ENCODE measurements at places on chromosomes 6 and 20. TPM values are rescaled to one million over a fixed set of nuclear protein-coding genes. Genes with fewer than 3 reads are reported as not detected.

- H3K4me1 ChIP-seq = no peaks in the 10 kb centered on the region
- H3K27me3 ChIP-seq = no peaks in the 10 kb centered on the region
- DNase-seq = no peak
Measured at GRCh38 chr6:84061174-84061573, 27.6 kb downstream of the MRAP2 start.

Gene MRPS10
- total RNA-seq = 40.3 TPM

GRCh38 chr6:75386050-75386770 is 101.6 kb upstream of the TMEM30A start:
- H3K4me1 ChIP-seq = peaks cover 9% of the 10 kb centered on the region
- DNase-seq = no peak
- H3K4me3 ChIP-seq = no peak overlapping the region

DNA sequence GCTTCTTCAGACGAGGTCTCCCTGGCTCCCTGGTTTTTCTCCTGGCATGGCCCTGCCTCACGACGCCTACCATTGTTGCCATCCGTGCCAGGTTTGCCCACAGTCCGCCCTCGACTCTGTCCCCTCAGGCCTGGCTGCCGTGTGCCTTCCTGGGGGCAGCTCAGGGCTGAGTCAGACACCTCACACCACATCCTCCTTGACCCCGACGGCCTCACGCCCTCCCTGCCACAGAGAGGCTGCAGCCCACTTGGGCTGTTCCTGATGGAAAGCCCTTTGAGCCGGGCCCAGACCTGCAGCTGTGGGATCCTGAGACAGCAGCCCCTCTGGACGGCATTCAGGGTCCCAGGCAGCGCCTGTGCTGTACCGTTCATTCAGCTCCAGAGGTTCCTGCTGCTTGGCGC is 108.3 kb downstream of the PSMB1 start:
- H3K27me3 ChIP-seq = no peaks in the 10 kb centered on the region
- H3K4me1 ChIP-seq = no peaks in the 10 kb centered on the region
- no peak for DNase-seq
- no peaks in the 10 kb centered on the region for H3K36me3 ChIP-seq
- H3K27ac ChIP-seq = no peak overlapping the region

Gene PLCB1
- total RNA-seq = 1.9 TPM

- no peak overlapping the region for H3K27ac ChIP-seq
- H3K27me3 ChIP-seq = no peaks in the 10 kb centered on the region
- no peaks in the 10 kb centered on the region for H3K36me3 ChIP-seq
- DNase-seq = no peak
Measured at GRCh38 chr6:126650931-126651330, 311.0 kb downstream of the CENPW start.

GRCh38 chr6:11778036-11778435 is 567 bp downstream of the ADTRP start:
- no peaks in the 10 kb centered on the region for H3K36me3 ChIP-seq
- no peak overlapping the region for H3K4me3 ChIP-seq
- H3K27ac ChIP-seq = no peak overlapping the region
- H3K4me1 ChIP-seq = peaks cover 14% of the 10 kb centered on the region
- no peaks in the 10 kb centered on the region for H3K27me3 ChIP-seq

- H3K4me3 ChIP-seq = no peak overlapping the region
- H3K27me3 ChIP-seq = no peaks in the 10 kb centered on the region
- DNase-seq = no peak
Measured at GRCh38 chr6:47655719-47656595, 42.4 kb upstream of the ADGRF4 start.

Gene KIF6
- total RNA-seq = not detected

GRCh38 chr20:25053255-25054031 is 4.5 kb downstream of the ACSS1 start:
- DNase-seq = no peak
- no peaks in the 10 kb centered on the region for H3K36me3 ChIP-seq
- peaks cover 71% of the 10 kb centered on the region for H3K4me1 ChIP-seq
- H3K27me3 ChIP-seq = no peaks in the 10 kb centered on the region
- peak overlapping the region; percentile 54 for H3K27ac ChIP-seq

Gene SYS1
- 27.3 TPM for total RNA-seq

Gene CFB
- total RNA-seq = 10.4 TPM

- no peak for DNase-seq
- H3K4me1 ChIP-seq = no peaks in the 10 kb centered on the region
- no peaks in the 10 kb centered on the region for H3K27me3 ChIP-seq
- H3K4me3 ChIP-seq = no peak overlapping the region
Measured at GRCh38 chr6:37399795-37400490, 33.1 kb upstream of the CMTR1 start.

Gene SPTLC3
- total RNA-seq = 7.5 TPM

DNA sequence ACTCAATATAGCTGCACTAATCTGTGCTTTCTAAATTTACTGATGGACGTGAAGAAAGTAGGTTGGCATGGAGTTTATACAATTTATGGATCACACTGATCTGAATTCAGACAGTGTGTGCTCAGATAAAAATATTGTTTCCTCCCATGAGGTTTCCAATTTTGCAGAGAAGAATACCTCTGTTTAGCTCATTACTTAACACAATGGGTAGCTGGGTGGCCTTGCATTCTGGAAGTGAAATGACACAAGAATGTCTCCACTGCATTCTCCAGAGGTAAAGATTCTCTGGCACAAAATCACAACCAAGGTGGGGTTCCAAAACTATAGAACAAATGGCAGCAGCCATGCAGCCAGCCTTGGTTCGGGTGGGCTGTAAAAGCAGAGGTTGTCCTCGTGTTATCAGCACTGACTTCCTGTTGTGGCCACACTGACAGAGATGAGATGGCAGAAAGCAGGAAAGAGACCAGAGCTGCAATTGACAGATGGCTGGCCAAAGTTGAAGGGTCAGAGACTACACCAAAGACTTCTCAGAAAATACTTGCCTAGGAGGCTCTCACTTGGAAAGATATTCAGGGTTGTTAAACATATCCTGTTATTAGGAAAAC is 50.2 kb downstream of the HDAC2 start:
- DNase-seq = no peak
- H3K27me3 ChIP-seq = no peaks in the 10 kb centered on the region
- no peak overlapping the region for H3K4me3 ChIP-seq
- H3K4me1 ChIP-seq = peaks cover 10% of the 10 kb centered on the region
- no peak overlapping the region for H3K27ac ChIP-seq

Gene POU5F1
- 2.5 TPM for total RNA-seq

GRCh38 chr6:112331306-112331705 is 15.8 kb upstream of the RFPL4B start:
- no peak for DNase-seq
- H3K36me3 ChIP-seq = no peaks in the 10 kb centered on the region
- no peak overlapping the region for H3K4me3 ChIP-seq
- no peaks in the 10 kb centered on the region for H3K27me3 ChIP-seq
- H3K27ac ChIP-seq = no peak overlapping the region

GRCh38 chr20:33022289-33022688 is 9.2 kb upstream of the BPIFB6 start:
- no peak overlapping the region for H3K27ac ChIP-seq
- peaks cover 18% of the 10 kb centered on the region for H3K27me3 ChIP-seq
- no peak overlapping the region for H3K4me3 ChIP-seq

DNA sequence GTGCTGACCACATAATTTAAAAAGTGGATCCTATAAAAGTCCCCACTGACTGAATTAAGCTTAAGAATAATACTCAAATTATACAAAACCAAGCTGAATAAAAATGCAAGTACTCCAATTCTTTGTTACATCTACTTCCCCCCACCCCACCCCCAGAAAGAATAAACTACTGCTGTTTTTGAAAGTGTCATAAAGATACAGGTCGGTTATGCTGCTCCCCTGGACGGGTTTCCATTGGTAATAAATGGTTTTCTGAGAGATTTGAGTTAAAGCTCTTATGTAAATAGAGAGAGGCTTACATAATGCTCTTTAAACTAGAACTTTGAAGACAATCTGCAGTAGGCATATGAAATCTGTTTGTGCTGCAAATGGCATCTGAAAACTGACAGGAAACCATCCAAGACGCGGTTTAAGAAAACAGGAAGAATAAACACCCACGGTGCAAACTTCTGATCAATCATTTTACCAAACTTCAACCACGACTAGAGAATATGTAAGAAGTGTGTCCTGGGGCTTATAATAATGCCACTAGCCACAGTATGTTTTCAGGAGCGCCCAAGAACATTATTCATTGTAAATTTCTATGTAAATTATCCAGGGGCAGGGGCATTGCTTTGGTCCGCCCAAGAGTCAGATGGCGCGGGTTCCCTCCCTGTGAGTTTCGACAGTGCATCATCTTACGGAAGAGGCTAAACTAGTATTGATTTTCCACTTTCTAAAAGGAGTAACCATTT is 10.8 kb upstream of the POU3F2 start:
- peaks cover 5% of the 10 kb centered on the region for H3K4me1 ChIP-seq
- DNase-seq = no peak
- H3K27ac ChIP-seq = no peak overlapping the region

- H3K27me3 ChIP-seq = peaks cover 67% of the 10 kb centered on the region
- no peak overlapping the region for H3K4me3 ChIP-seq
- H3K27ac ChIP-seq = no peak overlapping the region
- no peaks in the 10 kb centered on the region for H3K4me1 ChIP-seq
Measured at GRCh38 chr6:109977791-109978173, 329 bp upstream of the GPR6 start.

DNA sequence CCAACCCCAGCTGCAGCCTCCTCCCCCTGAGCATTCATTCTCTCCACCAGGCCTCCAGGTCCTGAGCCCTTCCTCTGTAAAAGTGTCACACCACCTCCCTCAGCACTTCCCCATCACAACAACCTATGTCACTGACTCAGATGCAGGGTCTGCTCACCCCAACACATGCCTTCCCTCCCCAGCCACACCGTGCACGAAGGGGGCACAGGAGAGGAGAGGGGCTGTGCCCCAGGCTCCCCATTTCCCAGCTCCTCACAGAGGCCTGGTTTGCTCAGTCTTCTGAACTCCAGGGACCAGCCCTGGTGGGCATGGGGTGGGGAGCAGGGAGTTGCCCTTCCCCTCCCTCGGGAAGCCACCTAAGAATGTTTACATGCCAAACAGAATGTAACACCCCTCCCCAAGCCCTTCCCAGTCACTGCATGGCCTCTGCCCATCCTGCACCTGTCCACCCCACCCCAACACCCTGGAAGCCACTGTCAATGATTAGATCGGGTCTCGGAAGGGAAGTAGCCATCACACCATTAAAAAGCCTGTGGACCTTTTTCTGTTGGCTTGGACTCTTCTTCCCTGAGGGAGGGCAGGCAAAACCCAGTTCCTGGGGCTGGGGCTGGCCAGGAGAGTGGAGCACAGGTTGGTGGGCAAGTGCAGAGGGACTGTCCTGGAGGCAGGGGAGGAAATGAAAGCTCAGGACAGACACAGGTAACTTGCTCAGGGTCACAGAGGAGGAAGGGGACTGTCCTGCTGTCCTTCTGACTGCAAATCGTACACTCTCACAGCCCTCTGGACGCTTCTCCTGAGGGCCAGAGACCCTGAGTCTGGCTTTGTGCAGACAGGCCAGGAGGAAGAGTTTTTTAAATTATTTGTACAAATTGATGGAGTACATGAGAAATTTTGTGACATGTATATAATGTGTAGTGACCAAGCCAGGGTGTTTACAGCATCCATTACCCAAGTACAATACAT is 10.1 kb upstream of the SLC22A7 start:
- no peaks in the 10 kb centered on the region for H3K36me3 ChIP-seq
- peaks cover 24% of the 10 kb centered on the region for H3K4me1 ChIP-seq
- no peak overlapping the region for H3K4me3 ChIP-seq
- no peaks in the 10 kb centered on the region for H3K27me3 ChIP-seq

GRCh38 chr20:53419693-53420460 is 173.8 kb downstream of the ZNF217 start:
- no peaks in the 10 kb centered on the region for H3K27me3 ChIP-seq
- no peak overlapping the region for H3K27ac ChIP-seq
- H3K4me1 ChIP-seq = no peaks in the 10 kb centered on the region
- no peak for DNase-seq
- no peaks in the 10 kb centered on the region for H3K36me3 ChIP-seq
- H3K4me3 ChIP-seq = no peak overlapping the region

DNA sequence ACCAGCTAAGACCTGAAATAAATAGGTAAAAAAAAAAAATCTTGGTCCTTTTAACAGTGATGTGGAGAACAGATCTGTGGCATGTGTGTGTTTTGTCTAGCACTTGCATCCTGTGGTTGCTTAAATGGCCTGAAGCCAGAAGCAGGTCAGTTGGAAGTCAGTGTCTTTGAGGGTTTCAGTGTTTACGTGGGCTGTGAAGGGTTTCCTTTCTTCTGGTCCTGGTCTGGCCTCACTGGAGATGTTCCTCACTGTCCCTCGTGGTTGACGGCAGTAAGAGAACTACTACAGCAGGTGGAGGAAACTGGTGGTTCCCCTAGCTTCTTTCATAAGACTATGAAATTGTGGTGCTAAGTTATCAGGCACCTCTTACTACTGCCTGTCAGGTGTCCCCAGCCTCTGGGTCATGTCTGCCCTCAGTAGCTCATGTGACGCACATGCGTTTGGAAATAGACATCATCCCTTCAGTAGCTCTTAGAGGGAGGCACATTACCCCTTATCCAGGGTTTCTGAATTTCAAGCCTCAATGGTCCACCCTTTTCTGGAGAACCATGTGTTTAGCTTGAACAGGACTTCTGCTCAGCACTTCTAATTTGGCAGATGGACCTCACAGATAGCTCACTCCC is 59.4 kb upstream of the SCP2D1 start:
- no peak overlapping the region for H3K4me3 ChIP-seq
- DNase-seq = no peak
- H3K4me1 ChIP-seq = no peaks in the 10 kb centered on the region
- H3K27me3 ChIP-seq = no peaks in the 10 kb centered on the region

GRCh38 chr6:56694002-56694401 is 51.3 kb upstream of the DST start:
- no peak overlapping the region for H3K4me3 ChIP-seq
- no peak for DNase-seq
- no peak overlapping the region for H3K27ac ChIP-seq
- H3K4me1 ChIP-seq = peaks cover 11% of the 10 kb centered on the region

Gene SLCO4A1
- total RNA-seq = 22.1 TPM

DNA sequence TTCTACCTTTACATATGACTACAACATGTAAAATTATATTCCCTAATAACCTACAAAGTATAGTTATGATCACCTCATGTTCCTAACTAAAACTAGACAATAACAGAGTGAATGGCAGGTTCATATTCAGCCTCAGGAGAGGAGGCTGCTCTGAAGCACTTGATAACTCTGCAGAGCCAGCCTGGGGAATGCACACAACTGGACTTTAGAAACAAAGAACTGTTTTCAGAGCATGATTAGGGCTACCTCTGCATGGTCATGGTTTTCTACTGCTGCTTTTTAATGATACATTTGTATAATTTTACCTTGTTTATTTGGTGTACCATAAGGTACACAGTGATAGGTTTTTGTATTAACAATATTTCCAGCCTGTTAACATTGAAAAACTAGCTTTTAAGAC is 50.3 kb downstream of the TRPC4AP start:
- DNase-seq = no peak
- H3K4me3 ChIP-seq = no peak overlapping the region
- H3K27me3 ChIP-seq = no peaks in the 10 kb centered on the region
- no peak overlapping the region for H3K27ac ChIP-seq

Gene SLC26A8
- total RNA-seq = not detected

Gene PM20D2
- total RNA-seq = 18.3 TPM

Measured in esophagus squamous epithelium (tissue), 5 donors.